ENCODE measurements at places on chromosomes 3 and 15.

DNA sequence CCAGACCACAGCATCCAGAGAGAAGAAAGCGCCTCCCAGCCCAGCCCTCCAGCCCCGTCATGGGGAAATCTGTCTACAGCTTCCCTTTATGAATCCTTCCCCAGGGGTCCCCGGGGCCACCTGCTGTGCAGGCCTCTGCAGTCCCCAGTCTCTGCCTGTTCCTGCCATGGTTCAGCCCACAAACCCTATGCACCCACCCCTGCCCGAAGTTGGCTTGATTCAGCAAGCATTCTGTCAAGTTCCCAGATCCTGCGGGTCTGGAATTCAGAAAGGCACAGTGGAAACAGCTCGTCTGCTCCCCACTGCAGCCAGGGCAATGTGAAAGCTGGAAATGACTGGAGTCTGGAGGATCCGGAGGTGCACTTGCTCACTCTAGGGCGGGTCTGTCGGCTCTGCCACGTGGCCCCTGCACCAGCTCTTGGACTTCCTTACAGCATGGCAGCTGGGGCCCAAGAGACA is 2.9 kb upstream of the OCA2 start:
- DNase-seq, result no peak

DNA sequence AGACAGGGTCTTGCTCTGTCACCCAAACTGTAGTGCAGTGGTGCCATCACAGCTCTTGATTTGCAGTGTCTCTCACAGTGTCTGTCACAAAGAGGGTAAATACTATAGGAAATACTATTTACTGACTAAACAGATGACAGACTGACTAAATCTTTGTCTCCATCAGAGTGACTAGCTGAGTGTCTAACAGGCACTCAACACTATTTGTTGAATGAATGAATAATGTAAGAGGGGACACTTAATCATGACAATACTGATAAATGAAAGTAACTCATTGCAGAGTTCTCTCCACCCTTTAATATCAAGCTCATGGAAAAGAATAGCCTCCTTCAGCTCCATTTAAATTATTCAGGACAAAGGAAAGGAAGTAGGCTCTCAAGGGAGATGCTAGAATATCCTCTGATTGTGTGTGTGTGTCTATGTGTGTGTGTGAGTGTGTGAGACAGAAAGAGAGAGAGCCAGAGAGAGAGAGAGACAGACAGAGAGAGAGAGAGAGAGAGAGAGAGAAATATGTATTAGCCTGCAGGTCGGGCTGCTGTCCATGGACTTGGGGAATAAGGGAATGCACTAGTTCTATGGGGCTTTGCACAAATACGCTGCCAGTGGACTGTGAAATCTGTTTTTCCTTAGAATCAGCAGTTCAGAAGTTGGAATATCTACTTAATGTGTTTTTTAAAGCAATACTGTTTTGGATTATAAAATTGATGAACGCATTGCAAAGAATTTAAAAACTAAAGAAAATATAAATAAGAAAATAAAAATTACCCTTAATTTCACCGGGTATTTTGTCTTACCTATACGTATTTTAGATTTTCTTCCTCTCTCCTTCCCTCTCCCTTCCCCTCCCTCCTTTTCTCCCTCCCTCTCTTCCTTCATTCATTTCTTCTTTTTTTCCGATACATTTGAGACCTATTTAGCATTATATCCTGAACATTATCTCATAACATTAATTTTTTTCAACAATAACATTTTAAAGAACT is 132.9 kb upstream of the LRIG1 start:
- DNase-seq, result no peak

GRCh38 chr15:86550075-86550474 is 470.4 kb downstream of the AGBL1 start:
- DNase-seq, result no peak

- no peak for DNase-seq
Observed at GRCh38 chr3:172087198-172087597, 47.8 kb downstream of the FNDC3B start.

DNA sequence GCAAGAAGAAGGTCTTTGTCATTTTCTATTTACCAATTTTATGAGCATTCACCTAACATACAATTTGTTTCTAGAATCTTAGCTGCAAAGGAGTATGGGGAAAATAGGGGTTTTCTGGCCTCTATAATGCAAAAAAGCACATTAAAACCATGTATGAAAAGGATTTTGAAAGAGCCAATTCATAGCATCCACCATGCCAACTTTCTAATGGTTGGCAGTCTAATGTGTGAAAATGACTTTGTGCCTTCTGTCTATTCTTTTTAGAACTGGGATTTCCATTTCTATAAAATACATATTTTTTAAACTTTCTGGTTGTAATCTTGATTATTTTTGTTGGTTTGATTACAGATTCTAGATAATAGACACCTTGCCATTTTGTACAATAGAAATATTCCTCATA is 333.7 kb upstream of the CNTN6 start:
- DNase-seq, result no peak
